NCI-H1930 (cell line): ENCODE measurements at places on chromosomes 4 and X.

GRCh38 chrX:44731160-44731559, 112.7 kb upstream of the DUSP21 start:
- no peak for DNase-seq

GRCh38 chrX:45850197-45850774, 649.6 kb upstream of the DIPK2B start:
- no peak for DNase-seq

- DNase-seq: no peak
These were observed 13.2 kb upstream of the CTSO start for GRCh38 chr4:155966731-155967395.

GRCh38 chr4:6851431-6851830, 58.2 kb upstream of the TBC1D14 start:
- DNase-seq: no peak

- no peak for DNase-seq
These were observed 295.1 kb downstream of the GBA3 start for GRCh38 chr4:22987870-22988269.

DNA sequence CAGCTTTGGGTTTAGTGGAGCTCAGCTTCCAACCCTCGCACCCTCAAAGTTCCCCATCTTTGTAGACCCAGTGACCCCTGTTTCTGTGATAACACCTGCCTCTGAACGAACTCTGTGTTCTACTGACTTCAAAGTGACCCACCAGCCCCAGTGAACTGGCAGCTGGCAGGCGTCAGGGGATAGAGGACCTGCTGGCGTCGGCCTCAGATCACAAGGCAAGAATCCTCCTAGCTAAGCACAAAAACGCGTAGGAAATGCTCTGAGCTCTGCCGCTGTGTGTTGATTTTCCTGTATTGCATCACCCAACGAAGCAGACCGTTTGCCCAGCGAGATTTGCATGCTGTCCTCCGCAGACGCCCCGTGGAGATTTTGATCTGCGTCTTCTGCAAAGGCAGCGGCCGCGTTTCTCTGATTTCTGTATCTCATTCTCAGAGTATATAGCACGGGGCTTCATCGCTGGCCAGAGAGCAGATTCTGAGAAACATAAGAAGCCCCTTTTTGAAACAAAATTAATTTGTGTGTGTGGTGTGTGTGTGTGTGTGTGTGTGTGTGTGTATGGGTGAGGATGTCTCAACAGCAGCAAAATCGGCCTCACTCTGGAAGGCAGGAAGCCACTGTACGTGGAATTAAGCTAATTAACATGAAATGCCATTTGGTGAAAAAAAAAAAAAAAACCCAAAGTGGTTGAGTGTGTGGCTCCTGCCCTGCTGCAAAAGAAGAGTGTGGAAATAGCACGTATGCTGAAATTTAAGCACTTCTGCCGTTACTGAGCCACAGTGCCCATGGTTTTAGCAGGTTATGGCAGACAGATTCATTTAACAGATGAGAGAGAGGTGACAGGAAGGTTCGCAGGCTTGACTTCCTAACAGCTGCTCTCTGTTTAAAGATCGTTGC, 29.2 kb upstream of the ASMTL start:
- no peak for DNase-seq

DNA sequence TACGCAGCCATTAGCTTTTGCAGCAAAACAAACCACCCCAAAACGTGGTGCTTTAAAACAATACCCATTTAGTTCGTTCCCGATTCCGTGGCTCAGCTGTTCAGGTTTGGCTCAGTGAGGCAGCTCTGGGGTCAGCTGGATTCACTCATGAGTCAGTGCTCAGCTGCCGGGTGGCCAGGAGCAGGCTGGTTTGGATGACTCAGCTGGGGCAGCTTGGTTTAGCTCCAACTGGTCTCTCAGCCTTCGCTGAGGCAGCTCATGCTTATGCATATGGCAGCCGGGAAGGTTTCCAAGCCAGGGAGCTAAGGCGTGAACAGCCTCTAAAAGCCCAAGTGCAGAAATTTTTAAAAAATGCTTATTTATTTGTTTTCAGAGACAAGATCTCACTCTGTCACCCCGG, 13.3 kb upstream of the CD99 start:
- DNase-seq: no peak

DNA sequence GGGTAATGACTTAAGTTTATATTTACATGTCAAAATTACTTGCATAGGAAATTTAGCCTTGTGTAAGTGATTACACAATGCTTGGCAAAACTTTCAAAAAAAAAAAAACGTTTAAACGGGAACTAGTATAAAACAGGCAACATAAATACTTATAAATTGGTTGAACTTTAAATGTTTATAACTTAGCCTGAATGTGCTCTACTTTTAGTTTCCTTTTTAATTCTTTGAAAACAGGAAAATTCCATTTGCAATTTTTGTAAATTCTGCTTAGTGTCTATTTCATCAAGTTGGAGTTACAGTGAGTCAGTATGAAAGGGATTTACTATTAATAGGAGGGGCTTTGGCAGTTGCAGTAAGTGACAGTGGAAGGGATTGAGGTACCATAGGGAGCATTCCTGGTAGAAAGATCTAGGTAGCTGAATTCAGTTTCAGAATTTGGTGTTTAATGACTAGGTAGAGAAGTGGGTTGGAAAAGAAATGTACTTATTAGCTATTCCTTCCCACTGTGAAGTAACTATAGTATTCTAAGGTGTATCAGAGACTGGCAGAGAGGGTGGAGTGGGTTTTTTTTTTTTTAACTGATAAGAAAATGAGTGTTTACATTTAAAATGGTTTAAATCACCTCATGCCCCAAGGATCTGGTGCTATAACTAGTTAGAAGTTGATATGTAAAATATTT, 2.8 kb downstream of the STAG2 start:
- no peak for DNase-seq

GRCh38 chrX:151825925-151826485, 86.7 kb upstream of the MAGEA4 start:
- no peak for DNase-seq

DNA sequence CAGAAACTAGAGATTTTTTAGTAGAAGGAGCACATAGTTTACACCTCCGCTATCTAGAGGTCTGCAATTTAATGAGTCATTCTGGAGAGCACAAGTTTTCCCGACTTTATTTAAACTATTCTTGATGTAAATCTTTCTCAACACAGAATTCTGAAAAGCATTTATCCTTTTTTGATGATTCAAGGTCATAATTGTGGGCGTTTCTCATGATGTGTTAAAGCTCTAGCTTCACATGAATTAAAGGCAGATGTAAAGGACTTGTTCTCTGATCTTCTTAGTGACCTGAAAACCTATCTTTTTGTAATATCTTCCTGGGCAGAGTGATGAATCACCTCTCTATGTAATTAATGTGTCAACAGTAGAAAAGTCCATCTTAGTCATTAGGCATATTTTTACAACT, 128.8 kb downstream of the COMMD8 start:
- DNase-seq: no peak

DNA sequence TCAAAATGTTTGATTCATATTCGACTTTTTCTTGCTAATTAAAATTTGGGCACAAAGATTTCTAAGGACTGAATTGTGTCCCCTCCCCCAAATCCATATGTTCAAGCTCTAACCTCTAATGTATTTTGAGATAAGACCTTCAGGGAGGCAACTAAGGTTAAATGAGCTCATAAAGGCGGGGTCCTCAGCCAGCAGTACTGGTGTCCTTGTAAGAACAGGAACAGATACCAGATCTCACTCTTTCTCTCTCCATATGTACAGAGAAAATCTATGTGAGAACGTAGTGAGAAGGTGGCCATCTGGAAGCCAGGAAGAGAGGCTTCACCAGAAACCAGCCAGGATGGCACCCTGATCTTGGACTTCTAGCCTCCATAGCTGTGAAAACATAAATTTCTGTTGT, 116.9 kb downstream of the VEGFC start:
- DNase-seq: no peak

DNA sequence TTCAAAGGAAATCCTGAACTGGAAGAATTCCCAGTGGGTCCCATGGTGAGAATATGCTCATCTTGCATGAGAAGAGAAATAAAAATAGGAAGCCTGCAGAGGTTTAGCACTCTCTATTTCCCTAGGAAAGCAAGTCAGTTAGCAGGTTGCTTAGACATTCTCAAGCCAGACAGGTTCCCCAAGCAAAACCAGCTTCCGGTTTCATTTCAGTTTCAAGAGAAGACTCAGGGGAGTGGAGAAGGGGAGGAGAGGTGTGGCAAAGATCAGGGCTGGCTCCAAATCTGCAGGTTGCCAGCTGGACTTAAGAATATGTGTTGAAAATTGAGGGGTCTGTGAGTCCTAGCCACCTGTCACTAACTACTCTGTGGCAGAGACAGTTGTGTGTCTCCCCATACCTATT, 107.5 kb downstream of the CLNK start:
- DNase-seq: no peak

GRCh38 chr4:80587871-80588385, 252.4 kb downstream of the CFAP299 start:
- DNase-seq: no peak
